CD4-positive, alpha-beta T cell treated with Interleukin-12 subunit alpha and Interleukin-12 subunit beta, for 1 hour (primary cell): ENCODE measurements at places on chromosomes 5 and 9.

GRCh38 chr9:116124472-116125040 lies 29.0 kb upstream of the PAPPA start:
- DNase-seq: no peak

DNA sequence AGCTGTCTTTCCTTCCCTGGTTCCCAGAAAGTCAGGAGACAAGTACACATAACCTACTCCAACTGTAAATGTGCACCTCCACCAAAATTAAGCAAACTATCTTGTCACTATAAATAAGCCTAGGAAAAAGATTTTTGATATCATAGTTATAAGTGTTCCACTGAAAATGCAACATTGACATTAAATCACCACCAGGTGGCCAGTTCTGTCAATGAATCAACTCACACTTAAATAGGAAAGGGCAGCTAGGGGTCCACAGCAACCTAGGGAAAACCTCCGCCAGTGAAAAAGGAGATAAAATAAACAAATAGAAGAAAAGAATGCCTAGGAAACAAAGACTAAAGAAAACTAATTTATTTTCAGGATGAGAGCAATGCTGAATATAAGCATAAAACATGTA lies 243.0 kb upstream of the PTPRD start:
- DNase-seq: no peak

GRCh38 chr5:56951946-56952691 lies at the start of gene MIER3:
TSS of gene MIER3 (minus strand) at chr5:56952123. CDS start at chr5:56952102, 21 bp downstream.
- peak; percentile 83 for DNase-seq

GRCh38 chr5:143932584-143932983 lies 120.6 kb downstream of the HMHB1 start:
- DNase-seq: no peak

DNA sequence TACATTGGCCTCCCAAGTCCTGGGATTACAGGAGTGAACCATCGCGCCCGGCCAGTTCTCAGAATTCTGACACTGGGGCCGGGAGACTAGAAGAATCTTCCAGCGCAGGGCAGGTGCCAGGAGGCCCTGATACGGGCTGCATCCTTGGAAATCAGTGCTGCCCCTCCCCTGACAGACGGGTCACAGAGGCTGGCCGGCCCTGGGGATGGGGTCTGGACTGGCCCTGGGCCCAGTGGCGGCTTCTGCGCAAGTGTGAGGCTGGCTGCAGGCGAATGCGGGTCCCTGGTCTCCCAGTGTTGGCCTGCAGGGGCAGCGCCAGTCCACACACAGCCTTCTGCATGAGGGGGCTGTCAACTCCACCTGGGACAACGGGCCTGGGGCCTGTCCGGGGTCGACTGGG lies 831 bp upstream of the TBC1D9B start:
- DNase-seq: no peak

DNA sequence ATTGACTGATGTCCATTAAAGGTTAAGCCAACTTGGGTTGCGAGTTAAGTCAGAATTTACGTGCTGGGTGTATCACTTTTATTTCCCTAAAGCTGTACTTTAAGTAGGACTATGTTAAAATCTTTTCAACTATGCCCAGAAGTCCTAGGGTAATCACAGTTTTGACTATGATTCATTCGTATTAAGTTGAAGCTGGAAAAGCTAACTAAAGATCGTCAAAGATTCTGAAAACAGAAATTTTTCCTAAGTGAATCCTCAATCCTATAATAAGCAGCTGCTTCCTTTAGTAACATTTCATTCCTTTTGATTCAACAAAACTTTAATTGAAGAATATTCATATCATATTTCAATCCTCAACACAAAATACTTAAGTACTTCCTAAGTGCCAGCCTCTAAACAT lies 460.4 kb downstream of the ACTL7B start:
- DNase-seq: no peak

DNA sequence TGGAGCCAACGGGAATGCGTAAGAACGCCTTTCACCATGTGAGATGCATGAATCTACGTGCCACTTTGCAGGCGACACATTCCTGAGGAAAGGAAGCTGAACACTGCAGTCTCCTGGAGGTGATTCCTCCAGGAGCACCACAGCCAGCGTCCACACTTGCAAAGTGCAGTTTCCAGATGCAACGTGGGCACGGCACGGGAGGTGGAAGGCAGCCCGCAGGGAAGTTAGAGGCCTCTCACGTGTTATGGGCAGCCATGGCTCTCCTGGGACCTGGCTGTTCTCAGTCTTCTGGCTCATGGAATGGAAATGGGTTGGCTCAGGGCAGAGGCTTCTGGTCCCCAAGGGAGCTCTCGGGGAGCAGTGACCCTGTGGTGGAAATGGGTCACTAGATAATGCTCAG lies 381.0 kb upstream of the IRX4 start:
- DNase-seq: no peak

GRCh38 chr9:127698985-127699670 lies 7.7 kb upstream of the CFAP157 start:
- DNase-seq: peak; percentile 91

GRCh38 chr5:33258553-33258952 lies 182.2 kb upstream of the TARS1 start:
- no peak for DNase-seq

- DNase-seq: no peak
Measured at GRCh38 chr5:118776755-118777154, 211.6 kb downstream of the DTWD2 start.

- DNase-seq: no peak
Measured at GRCh38 chr5:172853355-172853975, 19.4 kb downstream of the ERGIC1 start.

GRCh38 chr9:69379270-69379982 lies 54.4 kb downstream of the ENTREP1 start:
- DNase-seq: no peak

- DNase-seq: peak; percentile 1
Measured at GRCh38 chr9:119289740-119290433, 79.3 kb downstream of the BRINP1 start.

DNA sequence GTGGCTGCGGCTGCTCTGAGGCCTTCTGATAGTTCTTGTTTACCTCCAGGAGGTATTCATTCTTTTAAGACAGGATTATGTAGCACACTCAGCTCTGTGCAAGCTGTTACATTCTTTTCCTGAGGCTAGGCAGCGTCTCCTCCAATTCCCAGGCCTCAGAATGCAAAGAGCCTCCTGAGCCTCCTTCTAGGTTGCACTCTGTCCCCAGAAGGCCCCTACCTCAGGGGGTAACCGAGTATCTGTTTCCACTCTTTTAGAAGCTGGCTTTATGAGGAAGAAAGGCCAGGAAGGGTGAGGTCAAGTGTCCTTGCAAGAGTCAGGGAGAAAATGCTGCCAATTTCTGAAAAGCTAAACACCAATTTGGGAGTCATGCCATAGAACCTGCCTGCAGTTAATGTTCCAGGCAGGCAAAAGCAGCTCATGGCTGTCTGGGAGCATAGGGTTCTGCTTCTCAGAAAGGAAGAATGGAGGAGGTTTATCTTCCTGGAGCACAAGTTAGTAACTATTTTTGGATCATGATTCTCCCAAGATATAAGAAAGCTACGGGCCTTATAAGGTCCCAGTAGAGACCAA lies 178.9 kb downstream of the SEMA6A start:
- no peak for DNase-seq

- DNase-seq: no peak
Measured at GRCh38 chr9:127588740-127589506, 23.2 kb upstream of the STXBP1 start.

GRCh38 chr5:158010831-158011230 lies 151.9 kb upstream of the CLINT1 start:
- DNase-seq: no peak

DNA sequence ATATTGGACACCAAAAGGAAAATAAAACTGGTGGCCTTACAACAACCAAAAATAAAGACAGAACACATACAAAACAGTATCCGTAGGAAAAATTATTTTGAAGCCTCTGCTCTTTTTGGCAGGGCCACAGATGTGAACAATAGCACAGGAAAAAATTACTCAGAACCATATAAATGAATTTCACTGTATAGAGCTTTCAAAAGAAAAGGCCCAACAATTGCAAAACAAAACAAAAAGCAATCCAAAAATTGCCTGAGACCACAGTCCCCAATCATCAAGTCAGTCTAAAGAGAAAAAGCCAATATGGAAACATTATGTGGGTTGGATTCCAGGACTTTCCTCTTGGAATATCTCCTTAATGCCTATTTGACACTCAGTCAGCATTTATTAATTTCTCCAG lies 243.8 kb downstream of the CEMIP2 start:
- no peak for DNase-seq

- no peak for DNase-seq
Measured at GRCh38 chr5:68418680-68419079, 203.1 kb downstream of the PIK3R1 start.

DNA sequence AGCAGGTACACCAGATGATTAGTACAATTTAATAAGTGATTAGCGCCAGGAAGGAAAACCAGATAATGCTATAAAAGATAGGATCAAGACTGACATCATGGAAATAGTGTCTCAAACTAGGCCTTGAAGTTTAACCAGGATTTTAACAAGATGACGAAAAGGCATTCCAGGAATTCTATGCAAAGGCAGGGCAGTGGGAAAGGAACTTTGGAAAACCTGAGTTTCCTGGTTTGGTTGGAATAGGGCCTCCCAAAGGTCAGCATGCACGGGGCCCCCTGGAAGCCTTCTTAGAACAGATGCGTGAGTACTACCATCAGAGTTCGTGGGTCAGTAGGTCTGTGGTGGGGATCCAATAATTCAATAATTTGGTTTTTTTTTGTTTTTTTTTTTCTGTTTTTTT lies 935.2 kb upstream of the DMAC1 start:
- DNase-seq: no peak

DNA sequence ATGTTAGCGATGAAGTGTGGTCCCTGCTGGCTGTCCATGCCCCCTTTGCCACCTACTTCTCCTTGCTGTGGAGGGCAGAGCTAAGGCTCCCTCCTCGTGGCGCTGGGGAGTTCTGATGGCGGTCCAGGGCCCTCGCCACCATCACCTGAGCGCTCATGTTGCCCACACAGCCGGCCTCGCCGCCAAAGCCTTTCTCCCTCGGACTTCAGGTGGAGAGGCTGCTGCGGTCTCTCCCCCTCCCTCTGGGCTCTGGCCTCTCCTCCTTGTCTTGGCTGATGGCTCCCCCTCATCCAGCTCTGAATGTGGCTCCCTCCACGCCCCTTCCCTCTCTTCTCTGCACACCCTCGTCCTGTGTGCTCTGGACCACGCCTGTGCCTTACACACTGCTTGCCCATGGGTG lies 14.5 kb upstream of the LPCAT1 start:
- DNase-seq: no peak

DNA sequence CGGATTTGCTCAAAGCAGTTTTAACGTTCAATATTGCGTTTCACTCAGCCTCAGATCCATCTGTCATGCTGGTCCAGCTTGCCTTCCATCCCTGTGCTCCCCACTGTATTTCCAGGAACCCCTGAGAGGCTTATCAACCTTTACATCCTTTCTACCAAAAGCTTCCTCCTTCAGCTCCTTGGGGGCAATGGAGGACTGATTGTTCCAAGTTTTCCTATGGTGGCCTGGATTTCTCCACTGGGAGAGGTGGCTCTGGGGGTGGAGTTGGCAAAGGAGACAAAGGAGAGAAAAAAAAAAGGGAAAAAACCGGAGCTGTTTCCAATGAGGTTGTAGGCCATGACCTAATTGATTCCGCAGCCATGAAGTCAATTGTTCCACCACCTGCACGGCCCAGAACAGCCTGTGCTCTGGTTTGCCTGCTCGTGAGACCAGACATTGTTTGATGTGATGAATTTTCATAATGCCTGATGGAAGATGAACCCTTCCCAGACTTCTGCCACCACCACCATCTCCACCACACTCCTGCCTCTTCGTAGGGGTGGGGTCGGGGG lies 54.1 kb downstream of the ABLIM3 start:
- DNase-seq: no peak

- no peak for DNase-seq
Measured at GRCh38 chr5:146425023-146425422, 22.1 kb upstream of the TCERG1 start.

- no peak for DNase-seq
Measured at GRCh38 chr9:83204047-83204446, 141.1 kb upstream of the RASEF start.

GRCh38 chr5:9456435-9457042 lies 89.3 kb downstream of the SEMA5A start:
- no peak for DNase-seq

- DNase-seq: no peak
Measured at GRCh38 chr5:58122848-58123392, 337.0 kb downstream of the PLK2 start.

GRCh38 chr5:98214240-98215051 lies 559.0 kb upstream of the RGMB start:
- no peak for DNase-seq

GRCh38 chr9:20356403-20357036 lies 265.8 kb downstream of the MLLT3 start:
- DNase-seq: peak; percentile 51

DNA sequence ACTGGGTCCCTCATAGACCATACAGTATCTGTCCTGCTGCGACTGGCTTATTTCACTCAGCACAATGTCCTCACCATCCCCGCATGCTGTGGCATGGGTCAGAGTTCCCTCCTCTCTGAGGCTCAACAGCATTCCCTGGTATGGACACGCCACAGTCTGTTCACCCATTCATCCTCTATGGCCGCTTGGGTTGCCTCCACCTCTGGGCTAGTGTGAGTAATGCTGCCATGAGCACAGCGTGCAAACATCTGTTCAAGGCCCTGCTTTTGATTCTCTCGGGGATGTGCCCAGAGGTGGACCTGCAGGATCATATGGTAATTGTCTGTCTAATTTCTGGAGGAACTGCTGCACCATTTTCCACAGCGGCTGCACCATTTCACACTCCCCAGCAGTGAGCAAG lies 5.5 kb upstream of the FBP2 start:
- no peak for DNase-seq

DNA sequence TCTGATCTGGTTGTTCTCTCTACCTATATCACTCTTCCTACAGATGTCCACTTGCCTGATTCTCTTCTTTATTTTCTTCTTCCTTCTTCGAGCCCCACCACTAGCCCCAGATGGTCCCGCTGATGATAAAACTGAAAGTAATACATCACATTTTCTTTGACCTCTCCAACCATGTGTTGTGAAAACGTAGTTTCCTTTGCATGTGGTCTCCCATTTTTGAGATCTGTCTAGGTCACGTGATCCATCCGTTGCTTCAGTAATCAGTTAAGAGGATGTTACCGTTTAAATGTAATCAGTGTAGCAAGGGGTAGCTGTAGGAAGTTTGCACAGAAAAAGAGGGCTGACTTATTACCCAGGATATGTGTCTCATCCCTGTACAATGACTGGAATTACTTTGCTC lies 426.3 kb upstream of the TLE4 start:
- DNase-seq: no peak

DNA sequence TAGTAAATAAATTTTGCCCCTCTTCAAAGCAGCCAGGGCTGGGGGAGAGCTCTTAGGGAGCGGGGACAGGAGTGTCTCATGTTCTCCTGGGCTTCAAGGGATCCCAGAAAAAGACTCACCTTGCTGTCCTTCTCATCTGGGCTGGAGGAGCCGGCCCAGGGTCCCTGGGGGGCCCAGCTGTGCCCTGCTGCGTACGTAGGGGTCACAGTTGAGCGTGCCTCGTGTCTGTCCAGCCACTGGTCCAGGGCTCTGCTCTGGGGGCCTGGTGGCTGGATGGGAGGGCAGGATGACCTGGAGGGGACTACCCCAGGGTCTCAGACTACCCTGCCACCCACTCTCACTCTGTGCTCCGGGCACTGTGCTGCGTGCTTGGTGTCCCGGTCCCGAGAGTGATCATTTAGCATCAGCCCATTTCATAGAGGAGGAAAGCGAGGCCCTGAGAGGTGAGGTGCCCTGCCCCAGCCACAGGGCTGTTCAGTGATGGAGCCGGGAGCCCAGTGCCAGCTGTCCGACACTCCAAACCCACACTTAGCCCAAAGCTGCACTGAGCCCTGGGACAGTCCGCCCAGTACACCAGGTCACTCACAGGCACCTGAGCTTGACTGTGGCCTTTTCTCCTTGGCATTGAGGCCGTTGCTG lies 26.2 kb upstream of the TDRD7 start:
- DNase-seq: no peak
